Right cardiac atrium (tissue), 5 donors: ENCODE measurements at places on chromosomes 11 and 22. TPM values are rescaled to one million over a fixed set of nuclear protein-coding genes. Genes with fewer than 3 reads are reported as not detected.

Gene ALDH3B2
- total RNA-seq, result not detected

- no peak for DNase-seq
These were observed 1.5 kb downstream of the ROBO4 start for GRCh38 chr11:124896071-124896750.

DNA sequence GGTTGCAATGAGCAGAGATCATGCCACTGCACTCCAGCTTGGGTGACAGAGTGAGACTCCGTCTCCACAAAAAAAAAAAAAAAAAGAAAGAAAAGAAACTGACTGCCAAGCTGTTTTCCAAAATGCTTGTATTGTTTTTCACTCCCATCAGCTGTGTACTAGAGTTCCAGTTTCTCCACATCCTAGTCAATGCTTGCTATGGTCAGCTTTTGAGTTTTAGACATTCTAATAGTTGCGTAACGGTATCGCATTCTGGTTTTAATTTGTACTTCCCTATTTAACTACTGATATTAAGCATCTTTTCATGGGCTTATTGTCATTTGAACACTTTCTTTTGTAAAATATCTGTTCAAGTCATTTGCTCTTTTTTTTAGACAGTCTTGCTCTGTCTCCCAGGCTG is 55.7 kb downstream of the TSPAN18 start:
- DNase-seq, result no peak

DNA sequence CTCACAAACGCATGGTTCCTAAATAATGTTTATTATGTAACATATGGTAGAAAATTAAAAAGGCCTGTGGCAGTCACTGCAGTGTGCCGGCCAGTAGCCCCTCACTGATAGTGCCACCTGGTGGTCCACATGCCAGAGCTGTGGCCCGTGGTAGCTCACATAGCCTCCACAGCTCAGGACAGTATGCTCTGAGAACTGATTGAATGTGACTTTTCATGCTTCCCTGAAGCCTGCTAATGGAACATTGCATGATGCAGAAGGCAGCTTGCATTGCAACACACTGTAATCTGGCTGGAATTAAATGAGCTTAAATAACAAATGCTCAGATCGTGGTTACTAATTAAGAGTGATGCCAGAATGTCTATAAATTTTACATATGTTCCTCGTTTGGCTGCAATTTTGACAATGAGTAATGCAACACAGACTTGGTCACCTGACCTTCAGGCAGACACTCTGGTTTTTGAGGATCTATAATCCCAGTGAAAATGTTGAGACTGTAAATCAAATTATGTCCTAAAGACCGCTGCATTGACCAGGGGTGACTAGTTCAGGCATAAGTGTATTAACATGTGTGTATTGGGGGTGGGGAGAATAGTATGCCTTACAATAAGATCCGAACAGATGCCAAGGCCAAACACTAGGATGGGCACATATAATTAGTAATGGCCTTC is 566.4 kb downstream of the METTL15 start:
- DNase-seq, result peak; percentile 27

Gene C11orf24
- 18.9 TPM for total RNA-seq

Gene MRGPRX3
- total RNA-seq, result not detected

DNA sequence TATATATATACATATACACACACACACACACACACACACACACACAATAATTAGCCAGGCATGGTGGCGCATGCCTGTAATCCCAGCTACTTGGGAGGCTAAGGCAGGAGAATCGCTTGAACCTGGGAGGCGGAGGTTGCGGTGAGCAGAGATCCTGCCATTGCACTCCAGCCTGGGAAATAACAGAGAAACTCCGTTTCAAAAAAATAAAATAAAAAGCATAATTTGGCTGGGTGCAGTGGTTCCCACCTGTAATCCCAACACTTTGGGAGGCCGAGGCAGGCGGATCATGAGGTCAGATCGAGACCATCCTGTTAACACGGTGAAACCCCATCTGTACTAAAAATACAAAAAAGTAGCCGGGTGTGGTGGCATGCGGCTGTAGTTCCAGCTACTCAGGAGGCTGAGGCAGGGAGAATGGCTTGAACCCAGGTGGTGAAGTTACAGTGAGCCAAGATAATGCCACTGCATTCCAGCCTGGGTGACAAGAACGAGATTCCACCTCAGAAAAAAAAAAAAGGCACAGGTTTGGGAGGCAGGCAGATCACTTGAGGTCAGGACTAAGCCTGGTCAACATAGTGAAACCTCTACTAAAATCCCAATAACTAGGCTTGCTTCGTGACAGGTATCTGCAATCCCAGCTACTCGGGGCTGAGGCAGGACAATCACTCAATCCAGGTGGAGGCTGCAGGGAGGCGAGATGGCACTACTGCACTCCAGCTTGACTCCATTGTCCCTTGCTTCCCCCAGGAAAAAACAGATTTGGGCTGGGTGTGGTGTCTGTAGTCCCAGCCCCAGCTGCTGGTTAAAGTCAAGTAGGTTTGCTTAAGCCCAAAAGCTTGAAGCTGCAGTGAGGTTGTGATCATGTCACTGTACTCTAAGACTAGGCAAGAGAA is 11.8 kb upstream of the WDR74 start:
- DNase-seq, result no peak

DNA sequence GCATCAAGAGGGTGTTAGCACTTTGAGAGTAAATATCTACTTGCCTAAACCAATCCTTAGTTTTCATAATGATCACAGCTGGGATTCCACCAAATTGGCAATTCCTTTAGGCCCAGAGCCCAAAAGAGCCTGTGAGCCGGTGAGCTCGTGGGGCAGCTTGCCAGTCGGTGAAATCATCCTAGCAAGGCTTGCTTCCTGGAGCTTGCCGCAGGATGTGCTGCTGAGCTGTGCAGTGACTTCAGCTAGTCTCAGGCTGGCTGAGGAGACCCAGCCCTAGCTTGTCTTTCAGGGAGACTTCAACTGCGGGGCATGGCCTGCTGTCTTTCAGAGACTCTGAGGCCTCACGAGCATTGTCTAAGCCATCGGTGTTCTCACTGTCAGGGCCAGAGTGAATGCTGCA is 73.6 kb upstream of the SUSD2 start:
- peak; percentile 93 for DNase-seq

DNA sequence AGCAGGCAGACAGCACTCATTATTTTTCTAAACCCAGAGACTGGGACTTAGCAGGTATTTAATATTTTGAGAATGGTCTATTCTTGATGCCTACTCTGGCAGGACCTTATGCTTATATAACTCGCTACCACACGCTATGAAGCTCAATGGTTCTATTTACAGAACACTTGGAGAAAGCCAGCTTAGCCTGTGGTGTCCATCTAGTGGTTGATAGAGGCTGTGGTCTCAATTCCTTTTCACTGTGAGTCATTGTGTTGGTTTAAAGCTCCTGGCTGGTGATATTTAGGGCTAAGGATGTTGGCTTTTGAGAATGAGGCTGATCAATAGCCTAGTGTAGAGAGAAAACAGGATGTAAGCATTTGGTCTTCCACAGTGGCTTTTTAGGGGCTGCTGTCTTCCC is 206.4 kb downstream of the DBX1 start:
- DNase-seq, result no peak

GRCh38 chr11:33892906-33893594 is 1.2 kb upstream of the LMO2 start:
- no peak for DNase-seq

DNA sequence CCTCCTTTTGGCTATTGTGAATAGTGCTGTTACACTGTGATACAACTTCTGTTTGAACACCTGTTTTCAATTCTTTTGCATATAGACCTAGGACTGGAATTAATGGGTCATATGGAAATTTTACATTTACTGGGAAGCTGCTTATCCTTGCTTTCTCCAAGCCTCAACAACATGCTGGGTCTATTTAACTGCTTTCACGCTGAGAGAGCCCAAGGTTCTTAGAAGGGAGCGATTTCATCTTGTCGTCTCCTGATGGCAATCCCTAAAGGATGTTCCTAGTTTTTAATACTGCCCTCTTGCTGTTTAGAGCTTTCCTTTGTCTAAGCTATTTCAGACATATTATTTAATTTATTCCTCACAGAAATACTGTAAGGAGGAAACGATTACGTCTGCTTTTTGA is 15.5 kb downstream of the IRAG1 start:
- no peak for DNase-seq

Gene SBF1
- 54.5 TPM for total RNA-seq

Gene NELL1
- 0.09 TPM for total RNA-seq

DNA sequence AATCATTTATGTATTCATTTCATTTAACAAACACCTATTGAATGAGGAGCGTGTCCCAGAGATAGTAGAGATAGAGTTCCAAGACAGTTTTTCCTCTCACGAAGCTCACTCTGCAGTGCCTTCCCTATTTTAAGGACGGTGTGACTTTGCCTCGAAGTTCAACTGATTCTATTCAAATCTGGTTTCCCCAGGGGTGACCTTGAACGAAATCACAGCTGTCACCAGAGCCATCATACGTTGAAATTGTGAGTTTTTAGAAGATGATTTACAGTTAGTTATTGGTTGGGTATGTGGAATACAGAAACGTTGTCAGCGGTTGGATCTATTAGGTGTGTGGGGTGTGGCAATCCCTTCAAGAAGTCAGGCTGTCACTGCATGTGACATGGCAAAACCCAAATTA is 33.9 kb upstream of the SESN3 start:
- DNase-seq, result no peak

Gene RAD9A
- total RNA-seq, result 9.8 TPM

GRCh38 chr11:10503221-10503620 is 37.8 kb downstream of the RNF141 start:
- DNase-seq, result no peak
